Fibroblast of villous mesenchyme (primary cell): ENCODE measurements at places on chromosomes 3 and 15.

DNA sequence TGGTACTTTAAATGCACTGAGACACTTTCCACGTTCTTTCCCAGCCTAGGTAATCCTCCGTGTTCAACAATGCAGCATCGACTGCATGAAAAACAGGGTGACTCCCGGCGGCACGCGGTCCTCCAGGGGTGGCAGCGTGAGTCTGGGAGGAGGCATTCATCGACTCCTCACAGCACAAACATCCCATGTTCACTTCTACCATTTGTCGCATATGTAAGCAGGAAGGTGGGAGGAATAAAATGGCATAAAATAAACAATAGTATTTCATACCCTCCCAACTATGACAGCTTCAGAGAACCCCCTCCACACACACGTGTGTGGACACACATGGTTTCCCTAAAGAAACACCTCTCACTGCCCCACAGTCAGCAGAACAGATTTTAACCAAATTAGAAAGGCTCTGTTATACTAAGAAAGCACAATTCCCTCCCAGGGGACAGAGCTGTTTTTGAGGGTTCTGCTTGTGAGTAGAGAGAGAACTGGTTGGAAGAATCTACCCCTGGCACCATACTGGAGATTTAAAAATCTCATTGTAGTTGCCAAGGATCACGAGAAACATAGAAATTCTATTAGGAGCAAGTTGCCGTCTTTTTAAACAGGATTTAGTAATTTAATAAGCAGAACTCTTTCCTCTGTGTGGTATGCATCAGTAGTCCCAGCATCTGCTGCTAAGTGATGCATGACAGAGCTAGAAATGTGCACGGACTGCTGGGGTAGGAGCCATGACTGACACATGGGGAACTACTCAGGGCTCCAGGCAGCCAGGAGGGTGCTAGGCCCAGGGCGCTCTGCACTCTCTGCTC, 6.0 kb downstream of the FAM43A start:
- no peak for DNase-seq

DNA sequence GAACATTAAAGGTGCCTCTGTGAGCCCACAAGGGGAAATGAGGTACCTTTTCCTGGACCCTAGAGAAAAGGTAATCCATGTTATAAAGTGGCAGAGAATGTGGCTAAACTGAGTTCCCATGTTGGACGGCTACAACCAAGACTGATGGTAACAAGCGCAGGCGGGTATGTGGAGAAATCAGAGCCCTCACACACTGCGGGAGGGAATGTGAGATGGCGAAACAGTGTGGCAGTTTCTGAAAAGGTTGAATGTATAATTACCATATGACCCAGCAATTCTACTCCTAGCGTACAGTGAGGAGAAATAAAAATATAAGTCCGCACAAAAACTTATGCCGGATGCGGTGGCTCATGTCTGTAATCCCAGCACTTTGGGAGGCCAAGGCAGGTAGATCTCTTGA, 24.1 kb upstream of the SHISA5 start:
- no peak for DNase-seq

GRCh38 chr3:105579439-105579838, 212.7 kb downstream of the ALCAM start:
- DNase-seq: no peak

- no peak for DNase-seq
Measured at GRCh38 chr3:10596746-10597448, 91.5 kb upstream of the ATP2B2 start.

- DNase-seq: no peak
Measured at GRCh38 chr3:78847603-78848002, 920.2 kb downstream of the ROBO1 start.

GRCh38 chr15:52306270-52306669, 10.7 kb upstream of the MYO5C start:
- DNase-seq: no peak

DNA sequence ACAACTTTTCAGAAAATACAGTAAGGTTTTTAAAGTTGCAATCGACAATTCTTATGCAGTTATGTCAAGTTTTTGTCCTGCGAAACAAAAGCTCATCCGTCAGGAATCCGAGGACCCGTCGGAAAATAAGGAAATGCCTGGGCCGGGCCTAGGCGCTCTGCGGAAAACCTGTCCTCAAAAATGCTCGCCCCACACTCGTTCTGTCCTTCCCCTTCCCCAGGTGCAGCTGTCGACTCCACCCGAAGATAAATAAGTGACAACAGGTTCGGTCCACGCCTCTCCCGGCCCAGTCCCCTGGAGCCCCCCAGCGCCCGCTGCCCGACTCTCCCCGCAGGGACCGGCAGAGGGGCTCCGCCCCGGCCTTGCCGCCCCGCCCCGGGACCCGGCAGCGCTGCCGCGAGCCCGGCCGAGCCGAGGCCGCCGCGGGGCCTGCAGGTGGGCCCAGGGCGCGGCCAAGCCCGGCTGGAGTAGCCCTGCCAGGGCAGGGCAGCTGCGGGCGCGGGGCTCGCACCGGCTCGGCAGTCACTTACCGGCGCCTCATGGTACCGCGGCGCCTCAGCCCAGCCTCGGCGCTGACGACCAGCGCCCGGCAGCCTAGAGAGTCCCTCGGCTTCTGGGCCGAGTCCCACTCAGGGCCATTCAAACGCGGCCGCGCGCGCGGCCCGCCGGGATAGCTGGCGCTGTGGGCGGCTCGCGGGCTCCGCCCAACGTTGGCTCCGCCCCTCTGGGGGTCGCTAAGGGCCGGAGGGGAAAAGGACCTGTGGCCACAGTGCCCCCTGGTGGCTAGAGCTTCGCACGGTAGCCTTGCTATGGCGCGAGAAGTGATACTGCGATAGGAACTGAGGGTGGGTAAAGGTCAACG, at the start of gene KATNBL1:
Gene KATNBL1 (minus strand): TSS at position 676 of the 862 bp plus-strand sequence. CDS start 46,420 bp downstream, outside the sequence.
- peak; percentile 92 for DNase-seq

DNA sequence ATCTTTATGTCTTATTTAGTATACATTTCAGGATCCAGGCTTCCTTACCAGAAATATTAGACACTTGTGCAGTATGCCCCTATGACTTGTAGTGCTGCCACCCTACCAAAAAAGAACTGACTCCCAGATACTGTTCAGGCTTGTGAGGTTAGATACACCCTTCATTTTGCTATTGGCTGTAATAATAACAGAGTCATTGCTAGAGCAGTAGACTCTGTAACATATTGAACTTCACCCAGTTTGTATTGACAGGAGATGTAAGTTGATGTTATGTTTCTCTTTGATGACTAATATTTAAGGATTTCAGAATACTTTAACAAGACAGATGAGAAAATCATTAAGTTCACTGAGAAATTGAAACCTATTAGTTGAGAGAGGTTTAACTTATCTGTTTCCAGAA, 32.9 kb downstream of the RNF111 start:
- no peak for DNase-seq

- no peak for DNase-seq
Measured at GRCh38 chr3:25695731-25696420, 31.2 kb upstream of the TOP2B start.

- no peak for DNase-seq
Measured at GRCh38 chr15:97759363-97759762, 201.1 kb upstream of the ARRDC4 start.

DNA sequence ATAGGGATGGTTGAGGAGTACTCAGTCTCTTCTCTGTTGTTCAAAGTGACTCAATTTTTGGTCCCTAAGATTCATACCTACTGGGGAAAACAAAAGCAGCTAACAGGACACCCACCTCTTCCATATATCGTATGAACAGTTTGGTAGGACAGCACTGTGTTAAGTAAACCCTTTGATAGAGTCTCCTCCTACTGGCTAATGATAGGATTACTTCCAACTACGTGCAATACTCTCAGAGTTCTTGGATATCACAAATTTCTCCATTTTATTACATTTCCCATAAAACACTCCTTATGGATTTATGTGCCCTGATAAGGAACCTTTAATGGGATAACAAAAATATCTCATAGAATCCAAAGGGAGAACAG, 200.2 kb upstream of the GOLGA6L4 start:
- peak; percentile 48 for DNase-seq

DNA sequence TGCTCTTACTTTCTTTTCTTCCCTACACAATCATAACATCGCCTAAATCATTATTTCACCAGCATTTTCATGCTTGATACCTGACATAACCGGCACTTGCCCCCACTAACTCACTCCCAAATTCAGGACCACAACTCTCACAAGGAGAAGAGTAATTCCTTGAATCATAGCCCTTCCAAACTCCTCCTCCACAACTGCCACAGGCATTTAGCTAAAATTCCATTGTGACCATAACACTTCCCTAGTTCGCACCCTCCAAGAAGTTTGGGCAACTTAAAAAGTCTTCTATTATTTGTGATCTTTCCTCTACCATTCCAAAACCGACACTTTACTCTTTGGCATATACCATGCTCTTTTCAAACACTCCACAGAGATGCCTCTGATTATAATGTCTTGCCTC, 59.4 kb upstream of the XRN1 start:
- DNase-seq: no peak

GRCh38 chr3:99896482-99896881, 78.8 kb downstream of the CMSS1 start:
- no peak for DNase-seq

DNA sequence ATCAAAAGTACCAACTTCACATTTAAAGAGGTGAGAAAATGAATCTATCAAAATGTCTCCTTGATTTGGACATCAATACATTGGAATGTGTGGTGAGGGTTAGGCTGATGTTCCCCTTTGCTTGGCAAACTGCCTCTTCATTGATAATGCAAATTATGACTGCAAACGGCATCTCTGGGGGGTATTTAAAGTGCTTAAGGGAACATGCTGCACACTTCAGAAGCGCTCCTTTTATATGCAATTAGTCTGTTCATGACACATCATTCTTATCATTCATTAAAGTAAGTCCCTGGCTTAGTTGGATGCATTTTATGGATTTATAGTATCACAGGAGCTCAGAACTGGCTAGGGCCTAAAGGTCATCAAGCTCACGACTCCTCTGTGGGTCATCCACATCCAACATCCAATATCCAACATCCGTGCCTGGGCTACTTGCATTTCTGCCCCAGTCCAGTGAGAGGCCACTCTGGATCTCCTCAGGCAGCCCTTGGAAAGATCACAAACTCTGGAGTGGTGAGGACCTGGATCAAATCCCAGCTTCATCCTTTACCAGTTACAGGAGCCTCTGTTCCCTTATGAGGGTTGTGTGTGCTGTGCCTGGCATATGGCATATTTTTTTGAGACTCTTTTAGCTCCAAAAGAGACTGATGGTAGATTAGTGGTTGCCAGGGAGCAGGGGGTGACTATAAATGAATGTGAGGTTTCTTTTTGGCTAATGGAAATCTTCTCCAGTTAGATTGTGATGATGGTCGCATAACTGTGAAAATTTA, 136.8 kb upstream of the FOXB1 start:
- DNase-seq: no peak

DNA sequence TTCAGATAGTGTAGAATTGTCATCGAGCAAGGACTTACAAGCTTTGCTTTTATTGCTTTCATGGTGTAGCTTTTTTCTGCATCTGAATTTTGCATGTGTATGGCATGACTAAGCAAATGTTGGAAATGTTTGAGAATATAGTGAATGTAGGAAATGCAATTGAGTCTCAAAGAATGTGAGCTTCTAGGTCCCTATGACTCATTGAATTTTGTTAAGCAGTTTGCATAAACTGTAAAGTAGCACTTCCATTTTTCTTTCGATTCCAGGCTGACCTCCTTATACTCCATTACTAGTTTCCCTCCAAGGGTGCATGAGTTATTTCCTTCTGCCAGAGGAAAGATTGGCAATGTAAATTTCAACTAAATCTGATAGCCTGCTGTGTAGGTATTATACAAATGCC, 619.2 kb downstream of the DIPK2A start:
- peak; percentile 59 for DNase-seq

DNA sequence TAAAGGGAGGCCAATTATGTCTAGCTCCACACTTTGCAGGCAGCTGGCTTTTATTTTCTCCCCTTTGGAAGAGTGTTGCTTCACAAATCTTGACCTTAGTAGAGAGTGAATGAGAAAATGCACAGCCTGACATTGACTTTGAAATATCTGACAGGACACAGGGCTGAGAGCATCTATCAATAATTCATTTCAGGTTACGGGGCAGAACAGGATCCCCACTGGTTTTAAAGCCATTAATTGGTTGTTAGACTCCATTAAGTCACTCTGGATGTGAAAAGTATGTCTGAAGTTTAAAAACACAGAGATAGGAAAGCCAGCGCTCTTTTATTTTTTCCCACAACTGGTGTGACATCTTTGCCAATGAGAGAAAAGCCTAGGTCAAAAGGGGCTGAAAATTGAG, 251.9 kb upstream of the TMC3 start:
- DNase-seq: no peak

DNA sequence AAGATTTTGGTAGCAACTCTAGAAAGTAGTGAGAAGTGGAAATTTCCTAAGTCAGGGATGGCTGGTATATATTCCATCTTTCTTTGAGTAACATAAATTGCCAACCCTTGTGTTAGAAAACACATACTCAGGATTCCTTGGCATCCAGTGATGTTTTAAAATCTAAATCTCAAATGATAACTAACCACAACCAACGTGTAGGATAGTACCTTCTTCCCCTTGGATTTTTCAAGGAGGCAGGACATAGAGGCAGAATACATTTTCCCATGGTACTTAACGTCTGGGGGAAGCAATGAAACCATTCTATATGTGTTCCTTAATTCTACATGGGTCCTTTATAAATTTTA, 93.4 kb downstream of the WDR76 start:
- DNase-seq: peak; percentile 69

GRCh38 chr3:152197937-152198336, 70.8 kb upstream of the MBNL1 start:
- DNase-seq: no peak

GRCh38 chr3:24215502-24215901, 270.4 kb downstream of the NR1D2 start:
- no peak for DNase-seq

- DNase-seq: no peak
Measured at GRCh38 chr3:114213292-114213626, 24.1 kb downstream of the ZNF80 start.

- no peak for DNase-seq
Measured at GRCh38 chr15:27260523-27260922, 289.5 kb downstream of the GABRG3 start.
